ENCODE measurements at places on chromosomes 1 and 21.

GRCh38 chr1:6822530-6823359 is 37.5 kb downstream of the CAMTA1 start:
- DNase-seq, result no peak

DNA sequence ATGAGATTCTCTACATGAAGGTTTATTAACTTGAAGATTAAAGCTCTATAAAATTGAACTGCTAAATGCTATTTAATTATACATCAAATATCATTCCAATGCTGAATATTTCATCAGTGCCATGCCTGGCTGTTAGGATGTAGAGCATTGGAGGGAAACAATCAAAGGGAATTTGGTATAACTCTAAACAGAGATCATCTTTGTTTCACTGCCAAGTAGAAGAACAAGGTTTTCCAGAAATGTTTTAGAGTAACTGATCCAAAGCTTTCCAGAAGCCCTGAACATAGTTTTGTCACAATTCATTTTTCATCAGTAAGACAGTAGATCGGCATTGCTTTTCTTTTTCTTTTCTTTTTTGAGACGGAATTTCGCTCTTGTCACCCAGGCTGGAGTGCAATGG is 5.9 kb upstream of the DSTYK start:
- no peak for DNase-seq

DNA sequence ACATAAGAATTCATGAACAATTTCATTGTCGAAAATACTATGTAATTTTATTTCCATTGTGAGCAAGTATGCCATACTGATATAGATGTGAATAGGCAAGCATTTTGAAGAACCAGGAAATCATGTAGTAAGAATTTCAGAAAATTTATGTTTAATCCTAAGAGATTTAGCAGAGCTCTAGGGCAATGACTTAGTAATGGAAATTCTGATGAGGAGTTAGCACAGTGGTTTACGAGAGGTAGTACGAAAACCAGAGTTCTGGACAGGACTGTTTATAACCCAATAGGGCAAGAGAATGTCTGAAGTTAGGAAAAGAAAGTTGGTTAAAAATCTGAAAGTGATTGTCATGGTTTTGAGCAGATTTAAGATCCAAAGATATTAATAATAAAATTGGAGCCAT is 439.6 kb upstream of the DEPDC1 start:
- DNase-seq, result no peak

DNA sequence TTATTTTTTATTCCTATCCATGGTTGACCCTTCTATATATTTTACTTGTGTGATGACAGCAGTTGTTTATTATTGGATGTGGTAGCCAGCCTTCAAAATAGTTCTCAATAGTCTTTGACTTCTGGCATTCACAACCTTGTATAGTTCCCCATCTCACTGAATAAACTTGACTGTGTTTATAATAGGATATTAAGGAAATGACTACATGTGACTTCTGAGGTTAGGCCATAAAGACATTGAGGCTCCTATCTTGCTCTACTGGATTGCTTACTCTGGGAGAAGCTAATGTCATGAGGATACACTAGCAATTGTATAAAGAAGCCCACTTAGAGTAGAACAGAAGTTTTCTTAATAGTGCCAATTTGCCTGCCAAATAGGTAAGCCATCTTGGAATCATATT is 231.8 kb downstream of the NEGR1 start:
- no peak for DNase-seq

DNA sequence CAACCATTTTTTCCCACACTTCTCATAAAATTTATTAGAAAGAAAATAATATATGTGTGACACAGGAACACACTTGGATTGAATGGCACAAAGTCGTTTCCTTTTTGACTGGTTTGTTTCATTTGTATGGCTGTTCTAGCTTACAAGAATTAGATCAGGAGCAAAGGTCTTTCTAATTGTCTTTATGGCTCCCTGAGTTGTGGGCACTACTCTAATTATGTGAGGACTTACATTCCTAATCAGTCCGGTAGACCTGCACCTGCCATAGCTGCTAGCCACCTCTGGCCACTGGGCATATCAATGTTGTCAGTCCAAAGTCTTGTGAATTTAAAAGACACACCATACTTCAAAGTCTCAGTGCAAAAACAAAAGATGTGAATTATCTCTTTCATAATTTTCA is 346.7 kb downstream of the NTNG1 start:
- DNase-seq, result no peak

DNA sequence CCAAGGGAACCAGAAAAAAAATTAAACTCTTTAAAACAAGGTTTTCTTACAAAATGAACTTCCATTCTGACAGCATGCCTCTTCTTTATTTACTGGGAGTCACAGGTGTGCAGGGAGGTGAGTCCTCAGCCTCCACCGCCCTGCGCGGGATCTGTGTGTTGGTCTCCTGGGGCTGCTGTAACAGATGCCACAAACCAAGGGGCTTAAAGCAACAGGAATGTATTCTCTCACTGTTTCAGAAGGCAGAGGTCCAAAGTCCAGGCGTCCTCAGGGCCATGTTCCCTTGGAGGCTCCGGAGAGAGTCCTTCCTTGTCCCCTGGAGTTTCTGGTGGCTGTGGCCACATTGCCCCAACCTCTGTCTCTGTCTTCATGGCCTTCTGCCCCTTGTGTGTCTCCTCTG is 123.6 kb upstream of the C1orf174 start:
- DNase-seq, result no peak

GRCh38 chr1:203288400-203288799 is 16.9 kb upstream of the BTG2 start:
- DNase-seq, result no peak

GRCh38 chr1:162217706-162218105 is 148.2 kb downstream of the NOS1AP start:
- no peak for DNase-seq

Data from activated CD4-positive, alpha-beta T cell treated with anti-CD3 and anti-CD28 coated beads for 1 hour (primary cell).